Fibroblast of the aortic adventitia (primary cell): ENCODE measurements at places on chromosomes 12 and 14.

DNA sequence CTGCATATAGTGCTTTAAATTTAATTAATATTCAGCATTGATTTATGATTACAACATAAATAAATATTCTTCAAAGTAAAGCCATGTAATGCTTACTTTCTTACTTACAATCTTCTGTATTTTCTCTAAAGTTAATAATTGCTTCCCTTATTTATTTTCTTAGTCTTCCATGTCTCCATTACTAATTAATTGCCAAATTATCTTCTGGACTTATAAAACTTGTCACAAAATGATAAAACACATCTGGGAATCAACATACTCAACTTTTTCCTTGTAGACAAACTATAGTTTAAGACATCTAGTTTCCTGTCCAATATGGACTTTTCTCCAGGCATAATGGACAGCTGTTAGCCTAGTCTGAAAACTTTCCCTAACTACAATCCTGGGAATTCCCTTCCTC lies 466.6 kb downstream of the FLRT2 start:
- no peak for DNase-seq

DNA sequence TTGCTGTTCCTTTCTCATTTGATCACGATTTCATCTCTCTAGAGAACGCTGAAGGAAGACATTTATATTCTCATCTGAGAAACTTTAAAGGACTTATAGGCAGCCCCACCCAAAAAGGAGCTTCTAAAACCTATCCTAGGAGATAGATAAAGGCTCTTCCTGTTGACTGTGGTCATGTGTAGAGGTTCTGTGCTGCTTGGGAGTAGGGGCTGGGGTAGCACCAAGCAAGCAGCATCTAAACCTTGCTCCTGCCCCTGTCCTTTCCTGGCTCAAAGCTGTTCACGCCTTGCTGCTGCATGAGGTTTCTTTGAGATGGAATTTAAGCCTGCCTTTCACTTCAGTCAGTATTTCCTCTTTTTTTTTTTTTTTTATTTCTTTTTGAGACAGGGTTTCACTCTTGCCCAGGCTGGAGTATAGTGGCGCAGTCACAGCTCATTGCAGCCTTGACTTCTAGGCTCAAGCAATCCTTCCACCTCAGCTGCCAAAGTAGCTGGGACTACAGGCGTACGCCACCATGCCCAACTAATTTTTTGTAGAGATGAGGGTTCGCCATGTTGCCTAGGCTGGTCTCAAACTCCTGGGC lies 41.4 kb downstream of the RAB35 start:
- no peak for DNase-seq

GRCh38 chr14:74364271-74364880 lies 16.1 kb downstream of the VRTN start:
- DNase-seq, result no peak

DNA sequence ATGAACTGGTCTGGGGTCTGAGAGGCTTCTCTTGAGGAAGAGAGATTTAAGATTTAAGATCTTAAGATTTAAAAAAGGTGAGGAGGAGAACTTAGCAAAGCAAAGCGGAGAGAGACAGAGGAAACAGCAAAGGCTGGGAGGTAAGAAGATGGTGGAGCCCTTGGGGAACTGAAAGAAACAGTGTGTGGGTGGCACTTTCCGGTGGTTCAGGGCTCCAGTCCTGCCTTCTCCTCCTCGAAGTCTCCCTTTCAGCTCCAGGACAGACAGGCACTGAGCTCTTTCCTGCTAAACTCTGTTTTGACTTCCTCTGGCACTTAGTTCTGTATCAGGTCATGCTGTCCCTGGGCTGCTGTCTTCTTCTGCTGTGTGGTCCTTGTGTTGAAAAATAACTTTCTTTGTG lies 298.7 kb upstream of the SRRM4 start:
- DNase-seq, result no peak

DNA sequence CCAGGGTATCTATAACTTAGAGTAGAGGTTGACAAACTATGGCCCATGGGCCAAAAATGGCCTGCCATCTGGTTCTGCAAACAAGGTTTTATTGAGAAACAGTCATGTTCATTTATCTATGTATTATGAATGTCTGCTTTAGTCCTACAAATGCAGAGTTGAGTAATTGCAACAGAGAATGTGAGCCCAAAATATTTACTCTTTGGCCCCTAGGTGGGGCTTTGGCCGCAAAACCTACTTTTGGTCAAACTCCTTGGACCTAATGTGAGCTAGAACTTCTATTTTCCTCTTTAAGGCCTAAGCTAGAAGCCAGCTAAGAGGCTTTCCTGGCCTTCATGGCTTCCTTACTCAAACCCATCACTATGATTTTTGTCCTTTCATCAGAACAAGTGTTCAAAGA lies 379.1 kb downstream of the NELL2 start:
- no peak for DNase-seq

DNA sequence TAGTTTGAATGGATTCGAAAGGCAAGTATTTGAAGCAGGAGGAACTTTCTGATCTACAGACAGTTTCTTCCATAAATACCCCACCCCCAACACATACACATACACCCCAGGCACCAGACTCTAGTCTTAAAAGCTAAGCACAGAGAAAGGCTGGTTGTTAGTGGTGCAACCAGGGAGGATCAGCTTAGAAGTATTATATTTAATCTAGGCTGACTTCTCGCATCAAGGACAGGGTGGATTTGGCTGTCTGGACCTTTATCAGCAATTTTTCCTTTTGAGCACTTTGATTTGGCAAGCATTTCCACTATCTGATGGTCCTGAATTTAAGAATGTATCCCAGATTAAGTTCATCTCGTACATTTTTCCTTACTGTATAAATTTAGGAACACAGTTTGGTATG lies 1489.8 kb upstream of the FLRT2 start:
- DNase-seq, result no peak

DNA sequence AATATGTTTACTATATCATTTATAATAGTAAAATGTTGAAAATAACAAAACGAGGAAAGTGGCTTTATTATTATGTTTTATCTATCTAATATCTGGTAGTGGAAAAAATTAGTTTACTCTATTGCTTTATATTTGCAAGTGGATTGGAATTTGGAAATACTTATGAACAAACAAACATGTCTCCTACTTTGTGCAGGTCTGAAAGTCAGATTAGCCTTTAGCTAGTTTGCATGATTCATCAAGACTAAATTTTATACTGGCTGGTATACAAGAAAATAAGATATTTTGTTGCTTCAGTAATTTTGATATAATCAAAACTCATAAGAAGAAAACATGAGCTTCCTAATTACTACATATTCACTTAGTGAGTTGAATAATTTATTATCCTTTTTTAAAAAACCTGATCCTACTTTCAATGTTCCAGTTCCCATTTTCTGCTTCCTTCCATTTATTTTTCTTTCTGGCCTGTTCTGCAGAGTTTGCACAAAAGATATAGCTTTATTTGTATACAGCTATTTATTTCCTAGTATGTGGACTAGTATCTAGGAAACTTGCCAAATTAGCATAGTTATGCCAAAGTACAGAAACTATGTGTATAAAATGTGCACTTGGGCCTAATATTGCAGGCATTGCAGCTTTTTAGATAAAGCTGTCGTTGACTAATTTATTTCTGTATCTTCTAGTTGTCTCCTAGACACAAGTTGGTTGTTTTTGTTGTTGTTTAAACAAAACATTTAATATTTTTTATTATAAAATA lies 122.0 kb downstream of the AKAP6 start:
- DNase-seq, result no peak

DNA sequence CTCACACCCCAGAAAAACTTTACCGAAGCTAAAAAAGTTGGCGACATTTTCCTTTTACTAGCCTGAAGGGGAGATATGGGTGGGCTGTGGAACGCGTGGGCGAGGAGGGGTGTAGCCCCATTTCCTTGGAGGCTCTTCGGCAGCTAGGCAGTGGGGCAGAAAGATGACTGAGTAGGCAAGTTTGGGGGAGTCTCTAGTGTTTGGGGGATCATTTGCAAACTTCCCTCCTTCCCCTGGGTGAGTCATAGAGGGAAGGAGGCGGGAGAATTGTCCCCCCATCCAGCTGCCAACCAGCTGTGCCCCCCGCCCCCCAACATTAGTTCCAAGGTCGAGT lies 2.3 kb downstream of the GLI1 start:
- peak; percentile 22 for DNase-seq

GRCh38 chr12:60842181-60842580 lies 1246.4 kb downstream of the SLC16A7 start:
- DNase-seq, result no peak

- no peak for DNase-seq
These were observed 5.1 kb downstream of the CACNA1C start for GRCh38 chr12:2057795-2058408.

GRCh38 chr14:80378084-80378690 lies 166.9 kb upstream of the DIO2 start:
- DNase-seq, result no peak

DNA sequence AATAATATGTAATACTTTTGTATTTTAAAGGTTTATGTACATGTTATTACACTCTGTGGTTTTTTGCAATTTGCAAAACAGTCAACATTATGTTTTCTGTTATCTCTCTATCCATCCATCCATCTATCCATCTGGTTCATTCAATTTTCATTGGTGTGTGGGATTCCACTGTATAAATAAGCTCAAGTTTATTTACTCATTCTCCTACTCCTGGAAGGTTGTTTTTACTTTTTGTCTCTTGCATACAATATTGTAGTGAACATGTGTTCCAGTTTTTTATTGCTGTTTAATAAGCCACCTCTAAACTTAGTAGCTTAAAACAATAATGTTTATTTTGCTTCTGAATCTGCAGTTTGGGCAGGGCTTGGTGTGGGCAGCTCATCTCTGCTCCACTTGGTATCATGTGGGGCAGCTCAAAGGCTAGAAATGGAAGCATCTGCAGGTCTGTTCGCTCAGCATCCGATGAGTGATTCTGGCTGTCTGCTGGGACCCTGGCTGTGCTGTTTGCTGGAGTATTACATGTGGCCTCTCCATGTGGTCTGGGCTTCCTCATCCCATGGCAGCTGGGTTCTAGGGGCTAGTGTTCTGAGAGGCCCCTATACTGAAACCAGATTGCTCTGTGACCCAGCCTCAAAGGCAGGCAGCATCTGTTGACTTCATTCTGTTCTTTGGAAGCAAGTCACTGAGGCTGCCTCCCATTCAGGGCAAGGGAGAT lies 98.8 kb downstream of the SLC25A47 start:
- no peak for DNase-seq

GRCh38 chr14:96086032-96086431 lies 46.9 kb downstream of the C14orf132 start:
- peak; percentile 59 for DNase-seq

GRCh38 chr12:52019113-52019770 lies 12.5 kb downstream of the TAMALIN start:
- DNase-seq, result no peak

- DNase-seq, result peak; percentile 33
These were observed 65.3 kb downstream of the FOXN3 start for GRCh38 chr14:89351516-89352404.

GRCh38 chr12:11653215-11653753 lies 3.8 kb downstream of the ETV6 start:
- DNase-seq, result no peak

DNA sequence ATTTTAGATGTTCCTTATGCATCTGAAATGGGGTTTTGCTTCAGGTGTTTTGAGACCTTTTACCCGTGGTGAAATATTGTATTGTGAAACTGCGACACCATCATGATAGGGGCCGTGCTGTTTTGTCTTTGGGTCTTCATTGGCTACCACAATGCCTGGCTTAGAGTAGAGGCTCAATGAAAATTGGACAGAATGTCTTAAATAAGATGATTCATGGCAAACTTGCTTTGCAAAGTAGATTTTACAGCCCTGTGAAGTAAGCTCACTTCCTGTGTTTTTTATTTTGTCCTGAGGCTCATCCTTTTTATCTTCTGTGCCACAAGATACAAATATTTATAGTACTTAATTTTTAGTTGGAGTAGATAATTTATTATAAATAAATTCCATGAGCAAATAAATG lies 111.3 kb upstream of the FRMD6 start:
- peak; percentile 34 for DNase-seq

GRCh38 chr12:81360916-81361315 lies 283.0 kb downstream of the ACSS3 start:
- DNase-seq, result no peak

GRCh38 chr12:13165617-13166041 lies 30.9 kb upstream of the EMP1 start:
- DNase-seq, result peak; percentile 75

- DNase-seq, result peak; percentile 4
These were observed 11.5 kb upstream of the EID3 start for GRCh38 chr12:104291867-104292524.

- DNase-seq, result peak; percentile 84
These were observed 5.8 kb upstream of the GLT8D2 start for GRCh38 chr12:104055686-104056388.

GRCh38 chr14:52240623-52241022 lies 26.9 kb upstream of the PTGDR start:
- peak; percentile 23 for DNase-seq

- no peak for DNase-seq
These were observed 158.8 kb downstream of the C12orf42 start for GRCh38 chr12:103336940-103337339.

DNA sequence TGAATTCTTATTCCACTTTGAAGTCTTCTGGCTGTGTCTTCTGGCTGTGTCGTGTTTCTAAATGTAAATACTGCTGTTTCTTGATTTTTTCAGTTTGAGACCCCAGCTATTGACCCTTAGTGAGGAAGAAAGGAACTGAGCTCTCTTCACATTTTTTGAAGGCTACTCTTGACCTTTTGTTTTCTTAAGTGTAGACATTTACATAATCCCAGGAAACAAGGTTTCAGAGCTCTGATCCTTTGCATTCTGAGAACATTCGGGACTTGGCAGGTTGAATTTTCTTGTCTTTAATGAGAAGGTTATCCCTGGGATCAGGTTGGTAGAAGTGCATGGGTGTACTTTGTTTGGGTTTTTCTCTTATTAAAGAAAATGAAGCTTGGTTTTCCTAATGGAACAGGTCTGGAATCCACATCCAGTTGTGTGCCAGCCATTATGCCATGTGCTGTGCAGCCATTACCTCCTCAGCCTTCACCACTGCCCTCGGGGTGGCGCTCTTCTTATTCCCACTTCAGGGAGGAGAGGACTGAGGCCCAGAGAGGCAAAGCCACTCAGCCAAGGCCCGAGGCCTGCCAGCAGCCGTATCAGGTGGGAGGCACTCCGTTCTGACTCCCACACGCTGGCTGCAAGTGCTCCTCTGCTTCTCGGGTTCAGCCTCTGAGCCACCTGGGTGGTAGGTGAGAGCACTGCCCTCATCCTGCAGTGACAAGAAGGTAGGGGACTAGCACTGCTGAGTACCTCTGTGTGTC lies 120.9 kb downstream of the BEGAIN start:
- DNase-seq, result no peak

DNA sequence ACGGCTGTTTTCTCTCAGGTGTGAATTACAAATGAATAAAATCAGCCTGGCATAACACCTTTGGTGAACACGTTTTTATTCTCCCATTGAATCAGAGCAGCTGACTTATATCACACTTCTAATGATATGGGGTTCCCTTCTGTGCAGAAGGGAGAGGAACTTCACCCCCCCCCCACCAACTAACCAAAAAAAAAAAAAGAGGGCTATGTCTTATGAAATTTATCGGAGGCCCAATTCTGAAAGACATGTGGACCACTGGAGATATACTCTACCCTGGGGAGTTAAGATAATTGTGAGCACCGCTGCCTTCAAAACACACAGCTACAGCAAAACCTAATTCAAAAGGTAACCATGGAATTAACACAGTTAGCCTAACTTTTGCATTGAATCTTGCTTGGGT lies 4.6 kb downstream of the BCL11B start:
- DNase-seq, result no peak

- no peak for DNase-seq
These were observed 7.7 kb upstream of the BCL7A start for GRCh38 chr12:122013791-122014590.
